ENCODE measurements at places on chromosomes 13 and 19. TPM values are rescaled to one million over a fixed set of nuclear protein-coding genes. Genes with fewer than 3 reads are reported as not detected.

The CD70 gene
- not detected for total RNA-seq

The RYR1 gene
- under 0.01 TPM for total RNA-seq

The LCP1 gene
- 0.28 TPM for total RNA-seq

The TICAM1 gene
- 1.4 TPM for total RNA-seq

The NECTIN2 gene
- total RNA-seq, result 61.3 TPM

The SIGLEC9 gene
- total RNA-seq, result 0.09 TPM

The TYROBP gene
- total RNA-seq, result not detected

The SIGLEC11 gene
- not detected for total RNA-seq

The LRRC63 gene
- total RNA-seq, result not detected

The OR7D2 gene
- total RNA-seq, result not detected

The MCEMP1 gene
- not detected for total RNA-seq

The FFAR2 gene
- not detected for total RNA-seq

The MUC16 gene
- not detected for total RNA-seq

The RFPL4AL1 gene
- not detected for total RNA-seq

The PCDH9 gene
- 3.6 TPM for total RNA-seq

The SLITRK6 gene
- total RNA-seq, result 0.28 TPM

The ZNF563 gene
- 5.2 TPM for total RNA-seq

The ELSPBP1 gene
- not detected for total RNA-seq

The PRR19 gene
- 0.14 TPM for total RNA-seq

The ABCC4 gene
- total RNA-seq, result 90.5 TPM

The PABPC3 gene
- 0.09 TPM for total RNA-seq

The PCDH17 gene
- total RNA-seq, result 0.09 TPM

The MISP gene
- total RNA-seq, result 0.18 TPM

The GIPR gene
- 0.09 TPM for total RNA-seq

The HSD17B14 gene
- total RNA-seq, result 6.8 TPM

The RASL11A gene
- 46.2 TPM for total RNA-seq

The KLF2 gene
- total RNA-seq, result 1.00 TPM

The ZNF528 gene
- 29.4 TPM for total RNA-seq

The SKA3 gene
- 2.3 TPM for total RNA-seq

The RNF225 gene
- total RNA-seq, result not detected

The SELENOV gene
- not detected for total RNA-seq

The HOMER3 gene
- 72.1 TPM for total RNA-seq

The ZNF45 gene
- total RNA-seq, result 20.5 TPM

The CGB2 gene
- not detected for total RNA-seq

The SHD gene
- not detected for total RNA-seq

The ZNF284 gene
- 2.7 TPM for total RNA-seq

The CLEC17A gene
- total RNA-seq, result 0.28 TPM

The RPL13A gene
- 4,063 TPM for total RNA-seq

The CEACAM21 gene
- not detected for total RNA-seq

The MISP3 gene
- 0.28 TPM for total RNA-seq

The PHF11 gene
- total RNA-seq, result 14.9 TPM
